ENCODE measurements at places on chromosomes 12 and 14.
A peak's percentile ranks its signal among the peaks of the same experiment; 100 is the strongest.

DNA sequence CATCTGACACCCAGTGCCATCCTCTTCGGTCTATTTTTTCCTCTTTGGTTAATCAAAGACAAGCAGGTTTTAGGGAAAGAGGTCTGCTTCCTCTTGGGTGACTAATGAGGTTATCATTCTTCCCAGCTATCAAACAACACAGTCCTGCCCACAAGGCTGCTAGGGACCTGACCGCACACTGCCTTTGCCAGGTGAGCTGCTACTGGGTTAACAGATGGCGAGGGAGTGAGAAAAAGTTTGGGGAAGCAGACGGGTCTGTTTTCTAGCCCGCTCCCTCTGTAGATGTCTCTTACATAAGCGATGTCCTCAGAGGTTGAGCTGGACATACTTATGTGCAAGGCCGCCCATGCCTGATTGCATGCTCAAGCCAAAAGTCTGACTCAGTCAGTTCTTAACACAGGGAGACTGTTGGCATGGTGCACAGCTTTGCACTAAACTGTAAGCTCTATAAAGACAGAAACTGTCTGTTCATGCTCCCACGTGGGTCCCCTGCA is 94.1 kb downstream of the SLC15A4 start:
- DNase-seq = no peak

- DNase-seq = no peak
Measured at GRCh38 chr12:130588696-130589539, 127.2 kb downstream of the RIMBP2 start.

- no peak for DNase-seq
Measured at GRCh38 chr12:25347716-25348592, 97.2 kb upstream of the KRAS start.

DNA sequence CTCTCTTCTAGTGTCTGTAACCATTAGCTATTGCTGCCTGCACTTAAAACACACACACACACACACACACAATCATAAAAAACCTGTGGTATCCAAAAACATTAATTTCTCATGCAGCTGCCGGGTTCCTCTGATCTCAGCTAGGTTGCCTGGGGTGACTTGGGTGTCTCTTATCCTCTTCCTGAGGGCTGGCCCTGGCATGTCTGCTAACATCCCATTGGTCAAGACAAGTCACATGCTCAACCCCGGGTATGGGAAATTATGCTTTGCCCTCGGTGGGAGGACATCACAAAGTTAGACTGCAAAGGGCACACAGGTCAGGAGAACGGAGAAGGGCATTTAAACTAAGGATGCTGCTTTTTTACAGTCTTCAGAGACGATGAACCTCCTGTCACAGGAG is 55.7 kb downstream of the TRPV4 start:
- peak; percentile 77 for DNase-seq

DNA sequence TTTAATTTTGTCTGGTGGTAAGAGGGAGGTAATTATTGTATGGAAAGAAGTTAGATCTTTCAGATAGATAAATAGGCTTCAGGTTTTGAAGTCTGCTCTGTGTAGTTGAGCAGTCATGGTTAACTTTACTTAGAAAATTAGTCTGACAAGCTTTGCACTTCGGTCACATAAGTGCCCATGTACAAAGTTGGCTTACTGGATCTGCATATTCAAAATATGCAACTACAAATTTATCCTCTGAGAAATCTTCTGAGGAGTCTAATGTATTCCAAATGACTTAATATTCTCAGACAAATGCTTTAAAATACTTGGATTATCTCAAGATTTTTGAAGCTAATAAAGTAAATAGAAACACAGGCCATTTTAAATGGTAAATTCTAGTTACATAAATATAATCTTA is 61.2 kb downstream of the ETNK1 start:
- DNase-seq = no peak

GRCh38 chr12:121072147-121072546 is 33.1 kb upstream of the OASL start:
- peak; percentile 13 for DNase-seq

Data from activated CD4-positive, alpha-beta T cell treated with anti-CD3 and anti-CD28 coated beads, Interleukin-2, amount 10 ng/mL, durations not matched to agents 24 days and 14 days (primary cell).